ENCODE measurements at places on chromosomes 13 and 19.
A peak's percentile ranks its signal among the peaks of the same experiment; 100 is the strongest.

DNA sequence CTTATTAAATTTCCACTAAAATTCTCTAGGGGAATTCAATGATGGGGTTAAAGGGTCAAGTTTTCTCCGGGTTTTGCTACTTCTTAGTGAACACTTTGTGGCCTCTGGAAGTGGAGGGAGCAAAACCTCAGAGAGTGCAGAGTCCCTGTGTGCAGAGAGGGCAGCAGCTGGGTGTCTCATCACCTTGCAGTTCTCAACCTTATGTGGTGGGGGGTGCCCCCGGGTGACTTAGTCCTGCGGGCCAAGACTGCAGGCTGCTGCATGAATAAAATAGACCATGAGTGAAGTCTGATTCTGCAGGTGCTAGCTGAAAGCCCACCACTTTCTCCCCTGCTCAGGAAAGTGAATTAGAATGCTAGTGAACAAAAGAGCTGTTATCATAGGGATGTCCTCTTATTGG, 191.6 kb downstream of the DLEU7 start:
- no peak for DNase-seq

GRCh38 chr19:8630796-8631424, 477 bp downstream of the NFILZ start:
- no peak for DNase-seq

DNA sequence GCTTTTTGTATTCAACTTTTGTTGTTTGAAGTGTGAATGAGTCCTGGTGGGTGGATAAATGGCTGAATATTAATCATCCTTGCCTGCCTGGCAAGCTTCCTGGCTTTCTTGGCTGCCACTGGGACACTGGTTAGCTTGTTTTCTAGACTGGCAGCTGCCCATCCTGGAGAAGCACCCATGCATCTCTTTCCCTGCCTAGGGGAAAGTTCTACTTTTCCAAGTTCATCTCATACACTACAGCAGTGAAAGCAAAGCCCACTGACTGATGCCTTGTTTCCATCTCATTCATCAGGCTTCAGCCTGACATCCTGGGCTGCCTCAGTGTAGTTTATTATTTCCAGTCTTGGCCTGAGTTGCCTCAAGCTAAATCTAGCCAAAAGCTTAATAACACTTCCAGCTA, 244.8 kb downstream of the PCDH20 start:
- DNase-seq, result no peak

- peak; percentile 91 for DNase-seq
These were observed 5.8 kb upstream of the FCGRT start for GRCh38 chr19:49506575-49507105.

GRCh38 chr19:46373491-46374359, 26.8 kb downstream of the PPP5C start:
- DNase-seq, result no peak

GRCh38 chr13:84816567-84817105, 934.4 kb upstream of the SLITRK1 start:
- DNase-seq, result no peak

DNA sequence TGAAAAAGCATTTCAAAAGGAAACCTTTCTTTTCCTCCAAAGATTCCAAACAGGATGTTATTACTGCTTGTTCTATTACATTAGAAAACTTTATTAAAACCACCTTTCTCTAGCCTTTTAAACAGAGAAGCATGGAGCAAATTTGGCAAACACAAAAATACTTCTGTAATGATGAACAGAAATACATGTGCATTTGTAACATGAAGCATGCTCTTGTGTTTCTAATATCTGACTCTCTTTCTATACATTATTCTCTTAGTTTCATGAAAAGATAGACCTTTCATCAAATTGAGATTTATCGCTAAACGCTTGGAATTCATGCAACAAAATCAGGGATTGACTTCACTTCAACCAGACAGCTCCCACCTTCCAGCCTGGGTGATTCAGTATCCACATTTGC, 152.8 kb upstream of the IRS2 start:
- DNase-seq, result no peak

- DNase-seq, result peak; percentile 85
These were observed 61.2 kb downstream of the MLLT1 start for GRCh38 chr19:6218491-6219146.

Measured in naive thymus-derived CD4-positive, alpha-beta T cell (primary cell).